ENCODE measurements at places on chromosomes 12 and 14. TPM values are rescaled to one million over a fixed set of nuclear protein-coding genes. Genes with fewer than 3 reads are reported as not detected.

- no peak for DNase-seq
These were observed 2.1 kb downstream of the DAO start for GRCh38 chr12:108881953-108882352.

GRCh38 chr12:106195621-106196027 is 52.2 kb downstream of the CKAP4 start:
- DNase-seq = peak; percentile 20

DNA sequence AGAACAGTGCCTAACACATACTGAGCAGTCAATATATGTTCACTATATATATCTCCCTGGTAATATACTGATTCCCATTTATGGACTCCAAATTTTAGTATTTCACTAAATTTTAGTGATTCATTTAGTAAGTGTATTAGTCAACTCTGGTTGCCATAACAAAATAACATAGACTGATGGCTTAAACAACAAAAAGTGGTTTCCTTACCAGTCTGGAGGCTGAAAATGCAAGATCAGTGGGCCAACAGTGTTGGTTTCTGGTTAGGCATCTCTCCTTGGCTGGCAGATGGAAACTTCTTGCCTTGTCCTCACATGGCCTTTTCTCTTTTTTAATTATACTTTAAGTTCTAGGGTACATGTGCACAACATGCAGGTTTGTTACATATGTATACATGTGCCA is 28.7 kb downstream of the SIX6 start:
- DNase-seq = no peak

GRCh38 chr12:101604132-101604531 is 9.4 kb downstream of the MYBPC1 start:
- no peak for DNase-seq

DNA sequence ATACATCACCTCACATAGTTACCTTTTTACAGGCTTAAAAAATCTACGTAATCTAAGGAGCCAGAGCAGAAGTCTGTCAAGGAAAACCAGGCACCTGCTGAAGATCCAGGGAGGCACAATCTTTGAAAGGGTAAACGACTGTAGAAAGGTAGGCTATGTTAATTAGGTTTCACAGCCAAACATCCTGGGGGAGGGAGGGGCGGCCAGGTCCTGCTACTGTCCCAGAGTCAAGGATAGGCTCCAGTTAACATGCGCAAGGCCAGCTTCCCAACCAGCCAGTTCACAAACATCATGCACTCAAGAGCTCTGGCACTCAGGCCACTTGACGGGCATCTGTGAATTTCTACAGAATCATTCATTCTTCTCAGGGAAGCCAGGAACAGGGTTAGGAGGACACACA is 22.9 kb downstream of the NIN start:
- no peak for DNase-seq

- DNase-seq = no peak
These were observed 126.3 kb downstream of the RALGAPA1 start for GRCh38 chr14:35682802-35683201.

The MYF5 gene
- total RNA-seq = not detected

The FOXN4 gene
- total RNA-seq = 0.78 TPM
